CD8-positive, alpha-beta T cell (primary cell): ENCODE measurements at places on chromosomes 7 and 10. TPM values are rescaled to one million over a fixed set of nuclear protein-coding genes. Genes with fewer than 3 reads are reported as not detected.

The HOXA4 gene
- total RNA-seq = not detected

The CDNF gene
- 2.5 TPM for total RNA-seq

The FAM25C gene
- not detected for total RNA-seq

The ENTPD1 gene
- 0.84 TPM for total RNA-seq

The SLC16A12 gene
- total RNA-seq = not detected

The IFIT1B gene
- total RNA-seq = not detected

The FXYD4 gene
- total RNA-seq = not detected

The PKD2L1 gene
- not detected for total RNA-seq

The RBM17 gene
- 151 TPM for total RNA-seq

The POLR3A gene
- total RNA-seq = 5.9 TPM

The ZNF365 gene
- total RNA-seq = 0.60 TPM

The LIPA gene
- total RNA-seq = 9.7 TPM

The SH2D4B gene
- not detected for total RNA-seq

The ASIC3 gene
- 6.7 TPM for total RNA-seq

The TSPAN15 gene
- total RNA-seq = 2.6 TPM

The ANKRD7 gene
- total RNA-seq = not detected

The FGFBP3 gene
- total RNA-seq = 1.3 TPM

The TRPV5 gene
- total RNA-seq = not detected

The OR6V1 gene
- not detected for total RNA-seq

The LRIT1 gene
- not detected for total RNA-seq

The BEND7 gene
- not detected for total RNA-seq

The MYL10 gene
- total RNA-seq = not detected

The UTF1 gene
- total RNA-seq = not detected

The CLDN3 gene
- not detected for total RNA-seq

The SPAG6 gene
- total RNA-seq = not detected

The NRG3 gene
- not detected for total RNA-seq

The MMP21 gene
- 0.28 TPM for total RNA-seq

The LRRTM3 gene
- not detected for total RNA-seq

The CPEB3 gene
- 0.71 TPM for total RNA-seq

The PIP gene
- not detected for total RNA-seq

The DYNC1I1 gene
- not detected for total RNA-seq

The CALHM2 gene
- 1.6 TPM for total RNA-seq

The ZNF425 gene
- total RNA-seq = 0.52 TPM

The ABCB4 gene
- total RNA-seq = 0.25 TPM

The SFTPD gene
- not detected for total RNA-seq

The EMX2 gene
- total RNA-seq = not detected

The ADCY1 gene
- not detected for total RNA-seq

The EXOC6 gene
- total RNA-seq = 6.0 TPM

The LRRD1 gene
- not detected for total RNA-seq

The STK32C gene
- total RNA-seq = 5.4 TPM

The AOAH gene
- total RNA-seq = 35.2 TPM

The PLXNA4 gene
- 2.1 TPM for total RNA-seq

The CHST12 gene
- total RNA-seq = 10.3 TPM

The ACTR3C gene
- total RNA-seq = 4.0 TPM

The UROS gene
- 20.7 TPM for total RNA-seq

The GDF10 gene
- not detected for total RNA-seq

The TMUB1 gene
- total RNA-seq = 44.6 TPM

The MNX1 gene
- total RNA-seq = not detected
